RPMI8226 (cell line): ENCODE measurements at places on chromosomes 12 and 14.

GRCh38 chr12:24854908-24855307 lies 94.0 kb downstream of the BCAT1 start:
- DNase-seq, result no peak

GRCh38 chr12:90953956-90954421 lies 987 bp downstream of the CCER1 start:
- DNase-seq, result peak; percentile 55

GRCh38 chr14:106026026-106026425 lies 499.6 kb downstream of the TMEM121 start:
- no peak for DNase-seq

GRCh38 chr12:127582074-127582473 lies 684.9 kb upstream of the TMEM132C start:
- DNase-seq, result no peak

DNA sequence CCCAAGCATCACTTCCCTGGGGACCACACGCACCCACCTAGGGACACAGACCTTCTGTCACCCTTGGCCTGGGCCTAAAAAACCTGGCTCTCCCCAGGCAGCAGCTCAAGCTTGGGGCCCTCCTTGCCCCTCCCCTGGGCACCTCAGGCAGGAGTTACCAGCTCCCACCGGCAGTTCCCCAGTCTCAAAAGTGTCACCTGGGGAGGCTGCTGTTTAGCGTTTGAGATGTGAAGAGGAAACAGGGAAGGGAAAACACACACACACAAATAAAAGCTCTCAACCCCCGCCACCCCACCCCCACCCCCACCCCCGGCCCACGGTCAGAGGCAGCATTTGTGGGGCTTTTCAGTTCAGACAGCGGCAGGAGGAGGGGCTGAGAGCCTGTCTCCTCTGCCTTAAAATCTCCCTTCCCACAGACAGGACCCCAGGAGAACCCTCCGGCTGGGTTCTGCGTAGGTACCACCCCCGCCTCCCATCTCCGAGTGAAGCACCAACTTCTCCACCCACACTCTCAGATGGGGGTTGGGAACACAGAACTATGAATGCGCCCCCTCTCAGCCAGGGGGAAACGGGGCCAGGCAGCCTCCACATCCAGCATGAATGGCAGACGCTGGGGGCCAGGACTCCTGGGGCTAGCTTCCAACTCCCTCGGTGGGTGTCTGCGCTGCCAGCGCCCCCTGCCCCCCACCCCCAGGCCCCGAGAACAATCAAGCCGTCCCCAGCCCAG lies 3.0 kb downstream of the NCOR2 start:
- no peak for DNase-seq

DNA sequence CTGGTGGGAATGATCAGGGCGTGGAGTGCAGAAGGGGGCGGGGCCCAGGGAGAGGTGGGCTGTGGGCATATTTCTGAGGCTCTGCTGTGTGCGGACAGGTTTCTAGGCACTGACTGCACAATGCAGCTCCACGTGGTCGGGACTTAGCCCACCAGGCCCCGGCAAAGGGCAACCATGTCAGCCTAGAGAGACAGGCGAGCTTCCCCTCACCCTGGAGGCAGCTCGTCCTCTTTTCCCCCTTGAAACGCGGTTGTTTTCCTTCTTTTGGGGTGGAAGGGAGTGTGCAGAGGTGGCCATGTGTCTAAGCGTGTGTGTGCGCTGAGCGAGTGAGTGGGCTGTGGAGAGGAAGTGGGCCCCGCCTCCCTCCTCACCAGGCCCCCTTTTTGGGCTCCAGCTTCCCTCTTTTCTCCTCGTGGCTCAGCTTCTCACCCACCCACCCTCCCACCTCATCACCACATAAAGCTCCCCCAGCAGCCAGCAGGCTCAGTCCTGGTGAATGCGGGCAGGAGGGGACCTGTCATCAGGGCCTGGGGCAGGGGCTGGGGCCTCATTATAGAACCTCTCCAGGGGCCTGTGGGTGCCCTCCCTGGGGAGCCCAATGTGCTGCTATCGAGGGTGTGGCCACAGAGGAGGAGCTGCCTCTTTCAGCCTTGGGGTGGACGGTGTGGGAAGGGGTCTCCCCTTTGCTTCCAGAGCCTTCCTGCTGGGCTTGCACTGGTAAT lies 22.0 kb downstream of the LRTM2 start:
- DNase-seq, result no peak

DNA sequence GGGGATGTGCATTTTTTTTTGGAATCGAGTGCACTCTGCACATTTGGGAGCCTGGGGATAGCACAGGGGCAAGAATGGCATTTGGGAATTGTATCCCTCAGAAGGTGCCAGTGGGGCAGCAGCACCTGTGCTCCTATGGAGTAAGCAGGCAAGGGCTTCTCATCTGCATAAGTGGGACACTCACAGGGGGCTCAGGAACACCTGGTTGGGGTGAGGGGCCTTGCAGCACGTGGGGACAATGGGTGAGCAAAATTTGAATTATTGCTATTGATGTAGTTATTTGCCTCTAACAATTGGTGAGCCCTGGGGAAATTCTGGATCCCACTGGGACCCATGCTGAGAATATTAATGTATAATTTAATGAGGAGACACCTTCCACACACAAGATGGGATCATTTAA lies 274.2 kb downstream of the TTC6 start:
- DNase-seq, result no peak

- peak; percentile 30 for DNase-seq
These were observed 13.6 kb upstream of the FOXJ2 start for GRCh38 chr12:8018666-8019581.

DNA sequence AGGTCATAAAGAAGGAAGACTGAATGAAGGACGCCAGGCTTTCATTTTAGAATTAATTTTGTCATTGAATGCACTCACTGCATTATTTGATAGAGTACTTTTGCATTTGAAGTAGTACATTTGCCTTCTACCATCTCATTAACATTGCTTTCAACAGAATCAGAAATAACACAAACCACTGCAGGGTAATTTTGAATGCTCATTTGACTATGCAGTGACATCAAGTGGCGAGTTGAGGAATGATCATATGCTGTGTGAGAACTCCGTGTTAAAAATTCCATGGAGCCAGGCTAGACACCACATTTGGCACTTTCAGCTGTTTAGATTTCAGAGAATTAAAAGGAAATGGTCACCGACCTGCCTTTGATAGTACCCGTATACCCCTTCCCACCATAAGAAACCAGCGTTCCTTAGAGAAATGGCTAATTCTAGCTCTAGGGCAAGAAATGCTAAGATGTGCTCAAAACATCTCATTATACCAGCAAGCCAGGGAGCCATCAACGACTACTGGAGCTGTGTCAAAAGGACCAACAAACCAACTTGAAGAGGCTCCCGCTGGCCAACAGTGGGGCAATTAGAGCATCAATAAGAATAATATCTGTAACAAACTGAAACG lies 16.5 kb downstream of the HEBP1 start:
- peak; percentile 43 for DNase-seq

DNA sequence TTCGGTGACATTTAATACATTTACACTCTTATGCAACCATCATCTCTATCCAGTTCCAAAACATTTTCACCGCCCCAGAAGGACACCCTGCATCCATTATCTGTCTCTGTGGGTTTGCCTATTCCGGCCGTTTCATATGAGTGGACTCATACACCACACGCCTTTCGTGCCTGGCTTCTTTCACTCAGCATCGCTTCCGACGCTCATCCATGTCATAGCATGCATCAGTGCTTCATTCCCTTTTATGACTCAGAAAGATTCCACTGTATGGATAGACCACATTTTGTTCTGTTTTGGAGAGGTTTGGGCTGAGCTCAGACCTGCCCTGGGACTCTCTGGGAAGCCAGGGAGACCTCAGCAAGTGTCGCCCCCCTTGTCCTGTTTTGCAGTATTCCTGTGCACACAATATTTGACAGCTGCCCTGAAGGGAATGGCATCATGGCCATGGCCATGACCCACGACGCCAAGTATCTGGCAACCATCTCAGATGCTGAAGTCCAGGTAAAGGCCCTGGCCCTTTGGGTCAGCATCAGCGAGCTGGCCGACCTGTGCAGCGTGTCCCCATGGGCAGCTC lies 23.8 kb downstream of the CFAP251 start:
- DNase-seq, result no peak

DNA sequence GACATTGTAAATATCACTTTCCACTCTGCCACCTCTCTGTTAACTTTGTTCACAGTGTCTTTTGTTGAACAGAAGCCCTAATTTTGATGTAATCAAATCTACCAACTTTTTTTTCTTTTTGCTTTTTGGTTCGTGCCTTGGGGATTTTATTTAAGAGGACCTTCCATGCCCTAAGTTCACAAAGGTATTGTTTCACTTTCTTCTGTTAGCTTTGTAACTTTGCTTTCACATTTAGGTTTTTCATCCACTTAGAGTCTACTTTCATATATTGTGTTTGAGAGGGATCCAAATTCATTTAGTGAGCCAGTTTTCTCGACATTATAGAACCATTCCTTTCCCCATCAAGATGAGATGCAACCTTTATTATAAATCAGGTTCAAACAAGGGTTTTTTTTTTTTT lies 275.7 kb upstream of the CRY1 start:
- no peak for DNase-seq
